OCI-LY7 (cell line): ENCODE measurements at places on chromosomes 4 and X. TPM values are rescaled to one million over a fixed set of nuclear protein-coding genes. Genes with fewer than 3 reads are reported as not detected.

GRCh38 chr4:3745886-3746656, 20.1 kb upstream of the ADRA2C start:
- DNase-seq: no peak

The TRIM61 gene
- total RNA-seq: 5.2 and 6.1 TPM in 2 replicates

- DNase-seq: no peak
Observed at GRCh38 chrX:146994163-146994562, 179.6 kb upstream of the CXorf51A start.

DNA sequence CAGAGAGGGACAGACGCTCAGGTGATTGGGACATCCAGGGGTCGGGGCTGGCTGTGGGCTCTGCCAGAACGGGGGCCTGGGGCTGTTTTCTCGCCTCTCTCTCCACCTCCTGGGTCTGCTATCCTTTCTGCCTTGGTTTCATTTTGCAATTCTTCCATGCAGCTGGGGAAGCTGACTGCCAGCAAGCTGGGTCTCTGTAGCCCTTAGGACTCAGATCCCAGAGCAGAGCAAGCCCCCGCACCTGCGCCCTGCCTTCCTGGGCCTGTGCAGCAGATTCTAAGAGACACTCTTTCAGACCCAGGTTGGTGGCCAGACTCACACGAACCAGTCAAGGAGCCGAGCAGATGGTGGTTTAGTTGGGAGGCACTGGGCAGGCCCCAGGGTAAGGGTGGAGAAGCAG, 59.1 kb upstream of the GRPEL1 start:
- no peak for DNase-seq

The TLR6 gene
- 7.1 and 9.2 TPM in 2 replicates for total RNA-seq

DNA sequence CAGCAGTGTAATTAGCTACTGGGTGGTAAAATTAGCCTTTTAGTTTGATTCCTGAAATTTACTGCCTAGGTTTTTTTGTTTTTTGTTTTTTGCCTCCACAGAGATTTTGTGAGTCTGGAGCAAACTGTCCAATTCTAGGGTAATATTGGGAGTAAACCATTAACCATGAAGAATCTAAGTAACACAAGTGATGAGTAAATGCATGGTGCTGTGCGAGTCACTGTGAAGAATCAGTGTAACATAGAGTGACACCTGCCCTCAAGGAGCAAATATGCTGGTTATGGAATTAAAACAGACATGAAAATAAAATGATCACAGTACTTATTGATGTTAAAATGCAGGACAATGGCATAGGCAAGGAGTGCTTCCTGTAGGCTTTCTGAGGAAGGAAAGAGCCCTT, 60.1 kb downstream of the LRP2BP start:
- no peak for DNase-seq

The PWWP3B gene
- not detected in 2 replicates for total RNA-seq

DNA sequence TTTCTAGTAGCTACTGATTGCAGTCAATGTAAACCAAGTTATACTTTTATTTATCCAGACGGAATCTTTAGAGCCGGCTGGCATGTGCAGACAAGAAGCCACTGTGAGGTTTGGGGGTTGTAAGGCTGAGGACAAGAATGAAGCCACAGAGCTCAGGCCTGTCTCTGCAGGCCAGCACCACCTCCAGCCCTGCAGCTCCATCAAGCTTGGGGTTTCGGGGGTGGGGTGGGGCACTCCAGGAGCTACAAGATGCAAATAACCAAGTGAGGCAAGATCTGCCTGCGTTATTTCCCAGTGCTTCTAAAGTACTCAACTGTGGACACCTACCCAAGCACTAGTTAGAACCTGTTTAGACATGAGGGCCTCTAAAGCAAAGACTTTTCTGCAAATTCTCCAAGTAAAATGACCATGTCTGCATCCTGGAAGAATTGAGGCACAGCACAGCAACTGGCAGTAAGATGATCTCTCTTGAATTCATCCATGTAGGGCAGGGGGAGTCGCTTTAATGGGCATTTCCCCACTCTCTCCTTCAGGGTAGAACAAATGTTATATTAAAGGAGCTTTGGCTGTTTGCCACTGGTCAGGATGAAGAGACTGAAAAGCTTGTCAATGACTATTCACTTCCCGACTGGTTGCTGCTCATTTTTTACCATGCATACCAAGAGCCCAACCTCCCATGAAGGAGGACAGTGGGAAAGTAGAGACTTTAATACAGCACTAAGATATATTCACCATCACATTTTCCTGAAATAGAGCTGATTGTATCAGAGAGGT, 222.5 kb downstream of the MGST2 start:
- no peak for DNase-seq

GRCh38 chr4:159552979-159553768, 450.3 kb downstream of the RAPGEF2 start:
- DNase-seq: no peak

The VCX3B gene
- not detected in 2 replicates for total RNA-seq

DNA sequence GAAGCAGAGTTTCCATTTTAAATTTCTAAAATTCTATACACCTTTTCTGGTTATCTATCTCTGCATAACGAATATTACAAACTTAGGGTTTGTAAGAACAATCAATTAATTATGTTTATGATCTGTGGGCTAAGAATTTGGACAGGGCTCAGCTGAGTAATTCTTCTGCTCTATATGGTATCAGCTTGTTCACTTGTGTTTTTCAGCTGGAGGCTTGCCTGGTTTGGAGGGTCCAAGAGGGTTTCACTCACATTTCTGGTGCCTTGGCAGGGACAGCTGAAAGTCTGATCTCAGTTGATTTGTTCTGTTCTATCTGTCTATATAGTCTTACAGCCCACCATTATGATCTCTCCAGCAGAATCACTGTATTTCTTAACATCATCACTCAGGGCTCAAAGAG, 57.8 kb upstream of the ADGRA3 start:
- no peak for DNase-seq

- peak; percentile 92 for DNase-seq
Observed at GRCh38 chr4:85747882-85748491, 273.0 kb downstream of the ARHGAP24 start.

GRCh38 chr4:139950568-139950967, 203.4 kb downstream of the MAML3 start:
- DNase-seq: no peak

DNA sequence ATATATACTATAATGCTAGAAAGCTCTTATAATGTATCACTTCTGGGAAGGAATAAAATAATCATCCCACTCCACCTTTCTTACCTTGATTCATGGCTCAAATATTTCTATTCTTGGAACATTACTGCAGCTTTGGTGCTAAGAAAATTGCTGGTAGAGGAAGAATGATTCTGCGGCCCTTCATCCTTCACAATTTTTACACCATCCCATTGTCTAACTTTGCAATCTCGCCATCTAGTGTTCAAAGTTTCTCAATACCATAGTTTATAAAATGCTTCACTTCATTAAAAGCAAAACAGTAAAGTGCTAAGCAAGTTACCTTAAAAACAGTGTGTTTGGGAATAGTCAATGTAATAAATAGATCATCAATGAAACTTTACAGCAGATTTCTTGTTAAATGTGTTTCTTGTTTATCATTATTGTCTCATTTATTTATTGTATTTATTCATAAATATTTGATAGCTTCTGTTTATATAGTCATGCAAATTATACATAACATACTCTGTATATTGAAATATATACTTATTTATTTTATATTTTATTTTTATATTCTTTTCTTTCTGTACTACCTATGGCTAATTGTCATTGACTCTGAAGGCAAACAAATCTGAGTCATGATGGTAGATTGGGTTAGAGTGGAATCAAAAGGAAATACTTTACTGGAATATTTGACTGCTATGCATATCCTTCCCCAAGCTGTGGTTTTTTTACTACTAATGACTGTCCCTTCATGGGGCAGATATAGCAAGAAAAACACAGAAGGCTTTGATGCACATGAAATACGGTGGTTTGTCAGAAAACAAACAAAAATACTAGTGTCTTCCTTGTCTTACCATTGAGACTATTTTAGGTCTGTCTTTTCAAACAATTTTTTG, 390.7 kb downstream of the MAPK10 start:
- DNase-seq: peak; percentile 49

The BMX gene
- not detected in 2 replicates for total RNA-seq

The ARR3 gene
- total RNA-seq: not detected in 2 replicates
